ENCODE measurements at places on chromosomes 12 and 14.

GRCh38 chr12:9034095-9034494 lies 44.7 kb downstream of the KLRG1 start:
- no peak for DNase-seq

DNA sequence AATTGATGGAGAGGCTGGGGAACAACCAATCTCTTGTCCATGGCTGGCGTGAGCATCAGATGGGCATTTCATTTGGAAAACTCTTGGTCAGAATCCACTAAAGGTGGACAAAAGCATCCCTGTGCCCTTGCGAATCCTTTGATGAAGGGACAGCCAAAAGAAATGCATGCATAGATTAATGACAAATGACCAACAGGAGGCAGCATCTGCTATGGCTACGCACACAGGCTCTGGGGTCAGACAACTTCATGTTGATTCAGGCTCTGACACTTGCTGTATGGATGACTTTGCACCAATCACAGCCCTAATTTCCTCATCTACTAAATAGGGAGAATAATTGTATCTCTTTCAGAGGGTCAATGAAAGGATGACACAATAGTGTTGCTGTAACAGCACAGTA lies 117.5 kb downstream of the ASCL4 start:
- DNase-seq, result no peak

GRCh38 chr12:99039367-99040120 lies 394.5 kb downstream of the APAF1 start:
- DNase-seq, result no peak

DNA sequence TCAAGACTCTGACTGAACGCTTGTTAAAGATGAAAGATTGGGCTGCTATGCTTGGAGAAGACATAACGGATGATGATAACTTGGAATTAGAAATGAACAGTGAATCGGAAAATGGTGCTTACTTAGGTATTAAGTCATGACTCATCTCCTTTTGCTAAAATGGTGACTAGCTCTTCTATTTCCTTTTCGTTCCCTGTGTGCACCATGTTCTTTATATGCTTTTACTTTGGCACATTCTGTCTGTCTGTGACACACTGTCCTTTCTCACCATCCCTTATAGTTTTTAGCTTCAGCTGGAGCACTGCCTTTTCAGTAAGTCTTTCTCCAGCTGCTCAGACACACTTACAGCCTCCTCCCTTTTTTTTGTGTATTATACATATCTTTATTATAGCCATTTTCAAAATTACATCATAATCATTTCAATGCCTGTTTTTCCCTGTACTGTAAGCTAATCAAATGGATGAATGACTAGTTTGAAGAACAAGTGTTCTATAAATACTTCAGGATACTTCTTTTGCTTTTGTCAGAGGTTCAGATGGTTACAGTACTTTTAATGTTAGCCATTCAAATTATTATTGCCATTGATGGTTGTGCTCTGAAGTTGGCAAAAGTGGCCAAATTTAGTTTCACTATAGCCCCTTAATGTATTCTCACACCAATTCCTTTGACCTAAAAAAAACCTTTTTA lies 68.6 kb downstream of the MIA2 start:
- no peak for DNase-seq

DNA sequence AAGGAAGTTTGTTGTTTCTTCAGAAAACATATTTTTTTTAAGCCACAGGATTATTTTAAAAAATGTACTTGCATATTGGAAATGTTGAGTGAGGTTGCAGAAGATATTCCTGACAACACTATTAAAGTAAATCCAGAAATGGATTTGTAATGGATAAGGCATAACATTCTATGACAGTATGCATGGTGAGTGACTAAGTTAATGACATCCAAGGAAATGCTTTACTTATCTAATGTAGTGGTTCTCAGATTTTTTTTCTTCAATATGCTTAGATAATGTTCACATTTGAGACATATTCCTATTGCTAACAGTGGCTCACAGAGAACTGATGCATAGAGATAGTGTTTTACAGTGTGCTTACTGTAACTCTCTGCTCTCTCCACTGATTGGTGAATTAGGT lies 49.4 kb downstream of the ZDHHC17 start:
- DNase-seq, result no peak
